ENCODE measurements at places on chromosomes 3 and 15. TPM values are rescaled to one million over a fixed set of nuclear protein-coding genes. Genes with fewer than 3 reads are reported as not detected.

Gene ZNF80
- not detected for total RNA-seq

Gene BOC
- total RNA-seq = 16.6 TPM

Gene SPATA12
- 0.11 TPM for total RNA-seq

Gene CLSTN2
- 1.00 TPM for total RNA-seq

Gene ATOSA
- total RNA-seq = 18.9 TPM

Gene OCA2
- total RNA-seq = not detected

Gene NEK11
- total RNA-seq = 8.6 TPM

Gene MESP2
- 0.75 TPM for total RNA-seq

Gene GOLGA8K
- not detected for total RNA-seq

Gene ALG1L2
- total RNA-seq = 0.22 TPM

Gene GMPPB
- 68.9 TPM for total RNA-seq

Gene MYZAP
- total RNA-seq = 1.6 TPM

Gene SLC26A6
- total RNA-seq = 24.5 TPM

Gene GNAT1
- total RNA-seq = not detected

Gene DLL4
- 0.66 TPM for total RNA-seq

Gene SORD
- total RNA-seq = 12.2 TPM

Gene TUSC7
- not detected for total RNA-seq

Gene INAFM2
- total RNA-seq = 10.1 TPM

Gene PRTG
- 1.5 TPM for total RNA-seq

Gene MINAR1
- total RNA-seq = 0.66 TPM

Gene GOLGA8G
- not detected for total RNA-seq
